ENCODE measurements at places on chromosomes 16 and 17. TPM values are rescaled to one million over a fixed set of nuclear protein-coding genes. Genes with fewer than 3 reads are reported as not detected.
A peak's percentile ranks its signal among the peaks of the same experiment; 100 is the strongest.

Gene ZNF688
- total RNA-seq: 12.3 TPM

Gene C17orf67
- total RNA-seq: 1.6 TPM

Gene NPIPA8
- 1.5 TPM for total RNA-seq

Gene AXIN2
- total RNA-seq: 25.0 TPM

Gene SLC9A5
- total RNA-seq: 3.2 TPM

Gene UMOD
- not detected for total RNA-seq

DNA sequence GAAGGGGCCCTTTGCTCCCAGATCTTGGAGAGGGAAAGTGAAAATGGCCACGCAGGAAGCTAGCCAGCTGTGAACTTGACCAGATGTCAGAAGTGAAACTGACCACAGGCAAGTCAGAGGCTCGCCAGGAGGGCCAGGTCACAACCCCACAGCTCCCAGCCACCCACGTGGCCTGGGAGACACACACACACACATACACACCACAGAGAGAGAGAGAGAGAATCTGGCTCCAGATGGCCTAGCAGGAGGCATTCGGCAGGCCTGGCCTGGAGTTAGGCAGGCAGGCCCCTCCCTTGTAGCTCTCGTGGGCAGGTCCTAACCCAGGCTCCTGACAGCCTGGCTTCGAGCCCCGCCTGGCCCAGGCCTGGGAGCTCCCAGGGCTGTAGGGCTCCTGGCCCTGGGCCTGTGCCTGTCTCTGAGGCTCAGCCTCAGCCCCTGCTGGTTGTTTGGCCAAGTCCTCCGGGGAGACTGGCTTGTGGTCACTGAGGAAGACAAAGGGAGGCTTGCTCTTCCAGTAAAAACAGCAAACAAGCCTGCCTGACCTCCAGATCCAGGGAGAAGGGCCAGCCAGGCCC, 20.2 kb downstream of the NGFR start:
- H3K4me1 ChIP-seq: peaks cover 24% of the 10 kb centered on the region
- no peak overlapping the region for H3K27ac ChIP-seq
- no peaks in the 10 kb centered on the region for H3K36me3 ChIP-seq

DNA sequence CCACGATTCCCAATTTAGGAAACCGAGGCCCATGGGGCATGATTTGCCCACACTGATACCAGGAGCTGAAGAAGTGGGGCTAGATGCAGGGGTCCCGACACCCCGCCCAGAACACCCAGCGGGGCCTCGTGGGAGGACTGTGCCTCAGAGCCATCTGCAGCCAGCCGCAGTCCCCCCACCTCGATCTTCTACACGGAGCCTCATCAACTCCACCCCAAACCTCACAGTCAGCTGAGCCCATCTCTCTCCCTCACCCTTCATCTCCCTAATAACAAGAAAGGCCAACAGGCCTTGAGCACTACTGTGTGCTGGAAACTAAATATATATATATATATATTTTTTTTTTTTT, 4.2 kb downstream of the ITGAE start:
- no peak for DNase-seq
- no peaks in the 10 kb centered on the region for H3K27me3 ChIP-seq
- no peak overlapping the region for H3K27ac ChIP-seq
- H3K4me1 ChIP-seq: peaks cover 40% of the 10 kb centered on the region
- H3K4me3 ChIP-seq: no peak overlapping the region
- no peaks in the 10 kb centered on the region for H3K36me3 ChIP-seq

DNA sequence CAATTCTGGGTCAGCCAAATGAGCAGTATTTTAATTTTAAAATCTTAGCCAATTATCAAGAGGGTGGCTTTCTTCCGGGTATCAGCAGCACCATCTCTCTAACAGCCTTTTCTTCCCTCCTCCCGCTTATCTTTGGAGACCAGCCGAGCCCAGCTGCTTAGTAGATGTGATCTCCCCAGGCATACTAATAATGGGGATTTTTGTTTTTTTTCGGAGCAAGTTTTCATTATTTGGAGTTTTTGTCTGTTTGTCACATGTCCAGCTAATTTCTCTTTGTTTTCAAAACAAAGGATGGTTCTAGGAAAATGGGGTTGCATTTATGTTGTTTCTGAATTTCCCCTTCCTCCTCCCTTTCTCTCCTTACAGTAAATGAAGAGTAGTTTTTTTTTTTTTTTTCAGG, 170.5 kb upstream of the MPHOSPH6 start:
- no peak overlapping the region for H3K27ac ChIP-seq
- DNase-seq: no peak
- H3K4me3 ChIP-seq: no peak overlapping the region
- no peaks in the 10 kb centered on the region for H3K27me3 ChIP-seq
- no peaks in the 10 kb centered on the region for H3K36me3 ChIP-seq

DNA sequence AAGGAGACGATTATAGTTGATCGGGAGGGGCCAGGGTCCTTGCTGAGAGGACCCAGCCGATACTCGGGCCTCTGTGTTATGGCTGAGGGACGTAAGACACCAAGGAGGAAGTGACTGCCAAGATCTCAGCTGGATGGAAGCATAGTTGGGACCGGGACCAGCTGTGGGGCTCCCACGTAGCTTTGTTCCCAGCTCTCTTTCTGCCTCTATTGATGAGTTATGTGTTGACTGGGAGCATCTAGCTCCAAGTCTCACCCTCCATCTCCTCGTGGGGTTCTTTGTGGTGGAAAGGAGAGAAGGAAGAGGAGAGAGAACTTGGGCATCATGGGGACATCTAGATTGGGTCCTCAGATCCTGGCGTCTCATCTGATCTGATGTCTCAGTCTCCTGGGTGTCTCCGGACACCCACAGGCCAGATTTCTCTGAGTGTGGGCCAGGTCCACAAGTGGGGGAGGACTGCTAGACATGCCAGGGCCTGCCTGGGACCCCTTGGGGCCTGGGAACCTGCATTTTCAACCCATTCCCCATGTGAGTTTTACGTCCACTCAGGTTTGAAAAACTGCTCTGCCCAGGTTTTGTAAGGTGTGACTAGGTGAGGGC, 1.0 kb downstream of the MGRN1 start:
- H3K27ac ChIP-seq: peak overlapping the region; percentile 95
- H3K36me3 ChIP-seq: no peaks in the 10 kb centered on the region
- H3K4me3 ChIP-seq: peak overlapping the region; percentile 96
- peaks cover 10% of the 10 kb centered on the region for H3K4me1 ChIP-seq

DNA sequence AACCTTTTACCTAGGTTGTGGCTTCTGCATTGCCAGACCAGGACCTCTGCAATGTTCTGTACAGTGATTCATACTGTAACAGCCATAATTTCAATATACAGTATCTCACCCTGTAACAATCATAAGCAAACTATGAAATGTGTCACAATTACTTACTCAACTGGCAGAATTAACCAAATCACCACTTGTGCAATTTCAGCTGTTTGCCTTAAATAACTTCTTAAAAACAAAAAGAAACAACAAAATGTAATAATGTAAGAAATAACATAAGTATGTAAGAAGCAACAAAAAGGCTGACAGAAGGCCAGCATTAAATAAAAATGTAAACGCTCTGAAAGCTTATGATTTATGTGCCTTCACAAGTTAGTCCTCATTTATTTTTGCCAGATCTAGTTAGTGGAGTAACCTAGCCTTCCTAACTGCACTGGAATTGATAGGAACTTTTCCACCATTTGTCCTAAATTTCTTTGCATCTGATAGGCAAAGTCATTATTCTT, 96.9 kb downstream of the SKAP1 start:
- no peak overlapping the region for H3K27ac ChIP-seq
- no peaks in the 10 kb centered on the region for H3K4me1 ChIP-seq
- H3K27me3 ChIP-seq: peaks cover 83% of the 10 kb centered on the region
- no peak for DNase-seq

GRCh38 chr17:49578414-49578813, 2.7 kb downstream of the NXPH3 start:
- H3K27me3 ChIP-seq: peaks cover 46% of the 10 kb centered on the region
- H3K4me3 ChIP-seq: no peak overlapping the region
- DNase-seq: no peak
- H3K27ac ChIP-seq: no peak overlapping the region
- peaks cover 8% of the 10 kb centered on the region for H3K4me1 ChIP-seq

- peaks cover 51% of the 10 kb centered on the region for H3K4me1 ChIP-seq
- peak overlapping the region; percentile 55 for H3K27ac ChIP-seq
- no peaks in the 10 kb centered on the region for H3K36me3 ChIP-seq
- DNase-seq: peak; percentile 68
These were observed 73.6 kb downstream of the WIPI1 start for GRCh38 chr17:68383443-68384321.

DNA sequence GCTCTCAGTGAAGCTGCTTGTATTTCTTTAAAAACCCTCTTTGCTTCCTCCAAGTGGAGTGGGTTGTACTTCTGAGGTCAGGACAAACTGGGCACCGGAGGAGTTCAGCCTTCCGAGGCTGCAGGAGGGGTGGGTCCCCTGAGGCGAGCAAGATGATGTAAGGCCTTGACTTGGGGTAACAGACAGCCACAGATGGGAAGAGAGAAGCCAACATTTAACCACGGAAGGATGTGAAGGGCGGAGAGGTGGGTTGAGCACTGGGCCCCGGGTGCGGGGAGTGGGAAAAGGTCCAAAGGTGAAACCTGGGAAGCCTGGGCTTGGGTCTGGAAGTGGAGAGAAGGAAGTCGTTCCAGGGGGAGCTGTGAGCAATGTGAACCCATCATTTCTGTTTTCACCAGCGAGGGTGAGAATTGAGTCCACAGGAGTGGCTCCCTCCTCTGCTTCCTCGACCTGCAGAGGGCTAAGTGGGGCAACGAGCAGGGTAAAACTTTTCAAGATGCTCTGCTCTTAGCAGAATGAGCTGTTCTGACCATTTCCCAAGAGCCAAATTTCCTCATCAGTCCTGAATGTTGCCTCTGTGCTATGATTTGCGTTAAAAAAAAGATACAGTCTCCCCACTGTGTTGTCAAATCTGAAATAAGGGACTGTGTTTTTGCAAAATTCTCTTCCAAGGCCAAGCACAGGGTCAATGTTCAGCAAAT, 137.7 kb upstream of the CRHR1 start:
- peaks cover 4% of the 10 kb centered on the region for H3K27me3 ChIP-seq
- no peak overlapping the region for H3K4me3 ChIP-seq
- no peaks in the 10 kb centered on the region for H3K36me3 ChIP-seq
- no peak overlapping the region for H3K27ac ChIP-seq
- no peak for DNase-seq

DNA sequence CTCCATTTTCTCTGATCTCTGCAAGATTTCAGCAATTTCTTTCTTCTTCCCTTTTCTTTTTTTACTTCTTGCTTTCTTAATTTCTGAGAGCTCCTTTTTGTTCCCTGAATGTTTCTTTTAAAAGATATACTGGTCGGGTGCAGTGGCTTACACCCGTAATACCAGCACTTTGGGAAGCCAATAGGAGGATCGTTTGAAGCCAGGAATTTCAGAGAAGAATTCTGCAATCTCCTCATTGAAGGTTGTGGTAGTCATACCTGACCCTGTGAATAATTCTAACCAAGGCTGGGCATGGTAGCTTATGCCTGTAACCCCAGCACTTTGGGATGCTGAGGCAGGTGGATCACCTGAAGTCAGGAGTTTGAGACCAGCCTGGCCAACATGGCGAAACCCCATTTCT, 15.6 kb upstream of the ABCC1 start:
- DNase-seq: no peak
- no peaks in the 10 kb centered on the region for H3K27me3 ChIP-seq
- no peak overlapping the region for H3K27ac ChIP-seq
- H3K4me1 ChIP-seq: peaks cover 3% of the 10 kb centered on the region
- no peak overlapping the region for H3K4me3 ChIP-seq

GRCh38 chr17:44602390-44602789, 45.1 kb downstream of the FZD2 start:
- no peak for DNase-seq
- peaks cover 14% of the 10 kb centered on the region for H3K4me1 ChIP-seq
- no peak overlapping the region for H3K27ac ChIP-seq
- no peak overlapping the region for H3K4me3 ChIP-seq
- no peaks in the 10 kb centered on the region for H3K36me3 ChIP-seq

GRCh38 chr17:33506889-33507650, 214.0 kb upstream of the ASIC2 start:
- H3K4me1 ChIP-seq: no peaks in the 10 kb centered on the region
- no peak for DNase-seq
- no peaks in the 10 kb centered on the region for H3K27me3 ChIP-seq
- H3K27ac ChIP-seq: peak overlapping the region; percentile 13
- H3K36me3 ChIP-seq: no peaks in the 10 kb centered on the region

DNA sequence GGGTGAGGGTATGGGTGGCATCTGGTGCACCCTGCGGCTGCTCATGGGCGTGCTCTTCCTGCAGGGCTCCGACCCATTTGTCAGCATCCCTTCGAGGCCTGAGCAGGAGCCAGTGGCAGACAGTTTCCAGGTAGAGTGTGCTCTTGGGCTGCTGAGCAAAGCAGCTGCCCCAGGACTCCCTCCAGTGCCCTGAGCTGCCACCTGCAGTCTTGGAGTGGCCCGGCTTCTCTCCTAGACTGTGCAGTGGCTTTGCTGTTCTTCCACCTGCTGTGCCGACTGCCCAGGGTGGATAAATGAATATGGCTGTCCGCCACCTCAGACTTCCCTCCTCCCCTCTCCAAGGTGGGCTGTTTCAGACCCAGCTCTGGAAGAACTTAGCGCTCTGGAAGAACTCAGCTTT, 10.8 kb upstream of the JPT2 start:
- H3K27ac ChIP-seq: no peak overlapping the region
- no peak for DNase-seq
- H3K27me3 ChIP-seq: no peaks in the 10 kb centered on the region
- H3K36me3 ChIP-seq: no peaks in the 10 kb centered on the region

DNA sequence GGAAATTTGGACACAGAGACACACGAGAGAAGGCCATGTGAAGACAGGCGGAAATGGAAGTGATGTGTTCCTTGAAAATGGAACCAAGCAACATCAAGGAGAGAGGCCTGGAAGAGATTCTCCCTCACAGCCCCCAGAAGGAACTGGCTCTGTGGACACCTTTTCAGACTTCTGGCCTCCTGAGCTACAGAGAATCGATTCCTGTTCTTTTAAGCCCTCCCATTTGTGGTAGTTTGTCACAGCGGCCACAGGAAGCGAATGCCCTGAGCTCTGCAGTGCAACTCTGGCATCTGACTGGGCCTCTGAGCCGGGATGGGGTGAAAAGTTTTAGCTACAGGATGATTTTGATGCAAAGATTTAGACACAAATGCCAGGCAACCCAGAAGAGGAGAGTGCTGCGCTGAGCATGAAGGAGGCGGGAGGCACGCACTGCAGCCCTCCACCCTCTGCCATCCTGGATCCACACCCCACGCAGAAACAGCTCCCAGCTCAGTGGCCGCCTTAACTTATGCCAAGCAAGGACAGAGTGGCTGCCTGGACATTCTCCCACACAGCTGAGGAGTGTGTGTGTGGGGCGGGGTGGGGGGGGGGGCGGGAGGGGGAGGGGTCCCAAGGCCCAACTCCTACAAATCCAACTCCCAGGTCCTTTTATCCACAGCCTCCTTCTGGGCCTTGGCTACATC, 2.2 kb downstream of the TIMP2 start:
- no peak overlapping the region for H3K4me3 ChIP-seq
- no peaks in the 10 kb centered on the region for H3K36me3 ChIP-seq
- H3K4me1 ChIP-seq: peaks cover 72% of the 10 kb centered on the region
- no peaks in the 10 kb centered on the region for H3K27me3 ChIP-seq
- peak overlapping the region; percentile 83 for H3K27ac ChIP-seq
- DNase-seq: no peak

GRCh38 chr17:70215656-70216055, 46.3 kb downstream of the KCNJ2 start:
- no peaks in the 10 kb centered on the region for H3K4me1 ChIP-seq
- no peak overlapping the region for H3K4me3 ChIP-seq
- no peak overlapping the region for H3K27ac ChIP-seq
- no peak for DNase-seq
- no peaks in the 10 kb centered on the region for H3K27me3 ChIP-seq

Measured in left lung (tissue), 14 donors.